CD4-positive, CD25-positive, alpha-beta regulatory T cell (primary cell): ENCODE measurements at places on chromosomes 7 and 10.

DNA sequence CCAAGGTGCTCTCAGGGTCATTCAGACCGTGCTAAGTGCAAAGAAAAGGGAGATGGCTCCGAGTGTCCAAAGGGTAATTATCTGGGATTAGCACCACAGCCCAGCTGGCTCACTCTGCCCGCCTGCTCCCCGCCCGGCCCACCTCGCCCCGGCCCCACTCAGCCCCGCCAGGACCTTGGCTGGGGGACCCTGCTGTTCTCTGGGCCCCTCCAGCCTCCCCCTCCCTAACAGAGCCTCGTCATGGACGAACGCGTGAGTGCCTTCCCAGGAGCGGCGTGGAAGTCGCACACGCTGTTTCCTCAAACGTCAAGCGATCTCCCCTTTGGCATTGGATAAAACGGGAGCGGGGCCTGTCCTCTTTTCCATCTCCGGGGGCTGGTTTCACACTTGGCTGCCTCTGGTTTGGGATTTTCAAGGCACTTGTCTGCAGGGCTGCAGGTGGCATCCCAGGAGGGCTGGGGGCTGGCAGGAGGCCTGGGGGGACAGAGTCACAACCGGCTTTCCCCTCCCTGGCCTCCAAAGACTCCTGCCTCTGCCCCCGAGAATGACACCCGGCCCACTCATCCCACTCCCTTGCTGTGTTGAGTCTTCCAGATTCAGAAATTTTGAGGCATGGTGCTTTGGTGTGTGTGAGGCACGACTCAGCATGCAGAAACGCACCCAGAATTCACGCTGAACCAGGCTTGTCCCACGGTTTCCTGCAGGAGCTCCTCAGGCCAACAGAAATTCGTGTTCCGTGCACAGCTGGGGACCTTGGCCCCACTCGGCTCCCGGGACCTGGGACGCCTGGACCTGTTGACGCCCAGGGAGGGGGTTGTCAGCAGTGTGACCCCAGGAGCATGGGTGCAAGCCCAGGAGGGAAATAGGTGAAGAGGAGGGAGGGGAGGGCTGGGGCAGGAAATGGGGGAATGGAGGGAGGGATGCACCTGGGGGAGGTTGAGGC lies 110.0 kb downstream of the PDGFA start:
- no peak for DNase-seq

DNA sequence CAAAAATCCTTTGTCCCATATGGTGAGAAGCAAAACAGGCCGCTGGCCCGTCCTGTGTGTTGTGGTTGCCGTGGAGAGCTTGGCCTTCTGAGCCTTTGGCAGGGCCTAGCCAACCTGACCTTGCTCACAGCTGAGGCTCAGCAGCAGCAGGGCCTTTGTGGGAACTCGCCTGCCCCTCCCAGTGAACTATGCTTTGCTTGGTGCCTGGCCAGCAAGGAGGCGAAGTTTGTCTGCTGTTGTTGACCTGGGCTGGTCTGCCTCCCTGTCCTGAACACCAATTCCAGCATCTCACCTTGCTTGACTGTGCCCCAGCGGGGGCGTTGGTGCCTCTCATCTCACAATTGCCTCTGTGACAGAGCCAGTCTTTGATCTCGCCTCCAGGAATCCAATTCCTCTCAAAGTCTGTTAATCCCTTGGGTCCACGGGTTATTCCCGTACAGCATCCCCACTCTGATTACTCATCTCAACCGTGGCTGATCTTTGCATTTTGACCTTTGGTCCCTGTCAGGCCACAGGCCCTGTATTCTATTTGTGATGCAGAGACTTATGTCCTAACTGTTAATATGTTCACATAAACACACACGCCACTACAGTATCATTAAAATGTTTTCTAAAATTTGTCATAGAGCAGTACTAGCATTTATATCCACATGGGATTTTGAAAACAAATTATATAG lies 22.6 kb downstream of the EPDR1 start:
- DNase-seq = no peak

DNA sequence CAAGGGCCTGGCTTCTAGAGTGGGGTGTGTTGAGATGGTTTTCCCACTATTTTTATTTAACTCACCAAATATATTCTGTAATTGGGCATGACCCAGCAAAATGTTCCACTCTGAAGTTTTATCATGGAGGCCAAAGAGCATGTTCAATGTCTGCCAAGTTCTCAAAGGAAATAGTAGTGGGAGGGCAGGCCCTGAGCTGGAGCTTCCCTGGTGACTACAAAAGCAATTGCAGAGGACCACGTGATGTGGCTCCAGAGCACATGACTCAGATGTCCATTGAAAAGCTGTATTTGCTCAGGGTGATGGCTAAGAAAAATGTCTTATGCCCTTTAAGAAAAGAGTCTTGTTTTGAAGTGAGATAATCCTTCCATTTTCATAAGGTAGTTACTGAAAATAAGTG lies 1024.8 kb downstream of the LRMDA start:
- DNase-seq = no peak

DNA sequence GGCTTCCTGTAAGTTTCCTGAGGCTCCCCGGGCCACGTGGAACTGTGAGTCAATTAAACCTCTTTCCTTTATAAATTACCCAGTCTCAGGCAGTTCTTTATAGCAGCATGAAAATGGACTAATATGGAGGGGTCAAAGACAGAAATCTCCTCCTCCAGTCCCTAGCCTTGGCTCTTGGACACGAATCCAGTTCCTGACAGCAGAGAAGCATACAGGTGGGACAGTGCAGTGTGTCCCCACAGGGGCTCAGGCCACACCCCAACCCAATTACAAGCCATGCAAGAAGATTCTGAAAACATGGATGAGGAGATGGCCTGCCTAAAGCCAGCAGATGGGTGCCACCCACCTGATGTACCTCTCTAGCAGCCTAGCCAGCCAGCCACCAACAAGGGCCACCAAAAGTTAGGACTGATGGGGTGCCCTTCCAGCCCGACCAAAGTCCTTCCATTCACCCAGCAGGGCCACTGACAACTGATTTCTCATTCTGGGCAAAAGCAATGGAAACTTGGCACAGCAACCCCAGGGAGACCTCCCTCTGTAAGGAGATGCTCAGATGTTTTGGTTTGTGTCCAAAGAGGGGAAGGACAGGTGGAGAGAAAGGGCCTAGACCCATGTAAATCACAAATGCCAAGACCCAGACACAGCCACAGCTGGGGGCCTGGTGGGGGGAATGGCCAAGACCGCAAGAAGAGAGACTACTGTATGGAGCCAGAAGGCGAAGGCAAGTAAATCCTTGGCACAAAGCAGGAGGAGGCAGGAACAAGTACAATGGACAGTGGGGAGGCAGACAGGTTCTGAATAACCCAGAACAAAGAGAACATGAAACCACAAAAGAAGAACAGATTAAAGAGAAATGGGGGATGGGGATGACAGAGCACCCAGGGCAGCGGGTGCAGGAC lies 13.6 kb downstream of the GPRIN2 start:
- no peak for DNase-seq

GRCh38 chr7:112172870-112173567 lies 33.2 kb downstream of the DOCK4 start:
- DNase-seq = no peak

DNA sequence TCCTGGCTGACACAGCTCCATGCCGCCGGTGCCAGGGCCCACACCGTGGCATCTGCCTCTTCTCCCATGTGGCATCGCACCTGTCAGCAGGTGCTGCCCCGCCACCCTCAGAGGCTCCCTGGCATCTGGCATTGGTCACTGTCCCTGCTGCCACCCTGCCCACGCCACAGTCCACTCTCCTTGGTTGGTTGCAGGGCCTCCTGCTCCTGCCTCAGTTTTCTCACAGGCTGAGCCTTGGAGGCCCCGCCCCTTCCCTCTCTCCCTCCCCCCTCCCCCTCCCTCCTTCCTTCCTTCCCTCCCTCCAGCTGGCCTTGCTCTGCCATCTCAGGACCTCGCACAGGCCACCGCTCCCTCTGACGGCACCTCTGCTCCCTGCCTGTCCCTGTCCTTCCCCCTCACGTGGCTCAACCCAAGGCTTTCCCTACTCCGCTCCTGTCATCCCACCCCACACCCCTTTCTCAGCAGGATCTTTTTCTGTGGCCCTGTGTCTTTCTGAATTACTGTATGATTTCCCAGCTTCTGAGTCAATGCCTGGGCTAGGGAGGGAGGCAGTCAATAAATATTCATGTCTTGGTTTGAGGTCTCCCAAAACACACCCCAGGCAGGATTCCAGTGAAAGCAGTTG lies 87.4 kb downstream of the INPP5A start:
- no peak for DNase-seq

DNA sequence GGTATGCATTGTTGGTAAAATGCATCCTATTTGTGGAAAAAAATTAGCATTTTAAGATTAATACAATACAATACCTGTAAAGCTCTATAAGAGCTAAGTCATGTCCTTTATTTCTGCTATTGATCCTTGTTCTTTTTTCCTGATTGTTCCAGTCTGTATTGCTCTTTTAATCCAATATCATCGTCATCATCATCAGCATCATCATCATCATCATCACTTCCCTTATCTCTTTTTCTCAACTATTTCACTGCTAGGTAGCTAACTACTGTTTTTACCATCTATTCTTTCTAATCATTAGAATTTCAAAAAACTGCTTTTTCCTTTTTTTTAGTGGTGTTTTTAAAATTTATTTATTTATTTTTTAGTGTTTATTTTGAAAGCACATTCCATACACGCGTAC lies 71.2 kb downstream of the ABCC2 start:
- no peak for DNase-seq

- no peak for DNase-seq
Measured at GRCh38 chr10:101256387-101256786, 27.1 kb upstream of the LBX1 start.

DNA sequence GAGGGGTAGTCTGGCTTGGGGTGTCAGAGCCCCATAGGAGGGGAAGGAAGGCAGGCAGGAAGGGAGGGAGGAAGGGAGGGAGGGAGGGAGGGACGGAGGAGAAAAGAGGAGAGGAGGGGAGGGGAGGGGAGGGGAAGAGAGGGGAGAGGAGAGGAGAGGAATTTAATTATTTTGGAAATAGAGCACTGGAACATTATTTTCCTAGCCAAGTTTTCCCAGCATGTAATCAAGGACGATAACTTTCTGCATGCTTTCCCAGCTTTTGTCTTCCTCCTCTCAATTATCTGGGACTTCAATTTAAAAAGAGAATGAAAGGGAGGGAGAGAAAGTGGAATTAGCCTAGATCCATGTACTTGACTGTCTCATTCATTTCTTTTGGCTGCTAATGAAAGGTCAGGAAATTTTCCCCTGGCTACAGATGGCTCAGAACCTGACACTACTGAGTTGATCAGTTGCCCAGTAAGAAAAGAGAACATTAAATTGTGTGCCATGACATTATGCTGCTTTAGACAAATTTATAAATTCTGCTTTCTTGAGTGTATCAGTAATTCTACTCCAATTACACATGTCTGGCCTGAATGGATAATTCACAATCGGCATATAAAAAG lies 148.8 kb downstream of the LRRC4 start:
- no peak for DNase-seq

- DNase-seq = no peak
Measured at GRCh38 chr10:82796510-82796909, 921.5 kb downstream of the NRG3 start.

- DNase-seq = no peak
Measured at GRCh38 chr10:69620625-69621024, 9.4 kb upstream of the FAM241B start.

- DNase-seq = no peak
Measured at GRCh38 chr10:79081353-79082034, 12.7 kb downstream of the ZMIZ1 start.

- peak; percentile 13 for DNase-seq
Measured at GRCh38 chr7:70647801-70648498, 484.0 kb upstream of the GALNT17 start.
